Activated T-helper 9 cell treated with anti-CD3 and anti-CD28 coated beads, Interleukin-2, amount 50 U/mL, for 16 hours (primary cell): ENCODE measurements at places on chromosomes 12 and 14.

- DNase-seq: no peak
Observed at GRCh38 chr14:100080206-100080605, 15.0 kb downstream of the EVL start.

GRCh38 chr12:93740751-93741150, 63.6 kb downstream of the CRADD start:
- no peak for DNase-seq

DNA sequence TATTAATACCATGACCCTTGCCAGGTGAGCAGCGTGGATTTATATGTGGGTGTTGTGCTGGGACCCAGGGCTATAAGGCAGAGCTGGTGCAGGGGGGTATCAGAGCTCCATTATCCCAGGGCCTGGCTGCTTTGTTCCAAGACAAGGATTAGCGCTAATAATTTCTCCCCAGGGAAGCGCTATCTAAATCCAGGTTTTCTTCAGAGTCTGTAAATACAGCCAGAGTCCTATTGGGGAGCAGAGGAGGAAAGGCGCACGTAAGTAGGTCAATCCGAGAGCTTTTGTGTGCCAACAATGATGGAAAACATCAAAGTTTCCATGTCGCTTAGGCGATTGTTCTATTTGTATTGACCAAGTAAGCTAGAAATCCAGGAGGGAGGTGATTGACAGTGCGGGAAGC, 1009.7 kb downstream of the VRK1 start:
- no peak for DNase-seq

DNA sequence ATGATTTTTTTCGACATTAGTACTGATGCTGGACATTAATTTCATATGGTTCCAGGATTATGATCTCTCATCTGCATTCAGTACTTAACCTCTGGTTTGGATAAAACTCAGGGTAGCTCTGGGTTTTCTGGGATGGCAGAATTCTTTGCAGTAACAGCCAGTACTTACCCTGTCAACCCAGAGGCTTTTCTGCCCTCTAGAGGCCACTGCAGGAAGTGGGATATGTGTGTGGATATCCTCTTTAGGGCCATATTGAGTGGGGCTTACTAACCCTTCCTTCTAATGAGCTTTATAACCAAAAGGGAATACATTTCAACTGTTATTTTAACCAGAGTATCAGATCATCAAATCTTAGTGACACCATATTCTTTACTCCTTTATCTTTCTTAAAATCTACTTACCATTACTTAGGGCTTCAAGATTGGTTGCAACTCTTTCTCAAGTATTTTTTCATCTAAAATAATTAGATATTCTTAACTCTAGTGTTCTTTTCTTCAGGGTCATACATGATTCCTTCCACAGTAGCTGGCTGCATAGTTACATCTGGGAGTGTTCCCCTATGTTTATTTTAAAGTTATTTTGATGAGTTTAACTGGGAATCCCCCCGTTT, 488.0 kb upstream of the STXBP6 start:
- no peak for DNase-seq

GRCh38 chr14:51176839-51177238, 63.2 kb upstream of the TMX1 start:
- no peak for DNase-seq

DNA sequence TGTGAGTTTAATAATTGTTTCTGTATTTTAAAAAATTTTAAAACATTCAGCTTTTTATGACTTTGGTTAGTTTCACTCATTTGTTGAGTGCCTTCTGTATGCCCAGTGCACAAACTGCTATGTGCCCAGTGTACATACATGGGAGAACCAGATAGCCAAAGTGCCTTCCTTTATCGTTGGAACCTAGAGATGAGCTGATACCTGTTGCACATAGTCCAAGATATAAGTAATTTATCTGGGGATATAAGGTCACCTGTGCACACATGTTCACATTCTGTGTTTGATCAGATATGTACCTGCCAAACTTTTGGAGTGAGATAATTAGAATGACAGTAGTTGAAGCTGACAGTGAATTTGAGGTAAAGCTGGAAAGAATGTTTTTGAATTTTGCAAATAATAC, 37.9 kb downstream of the RAB21 start:
- no peak for DNase-seq

GRCh38 chr12:49518914-49519573, 19.8 kb upstream of the KCNH3 start:
- DNase-seq: no peak
